ENCODE measurements at places on chromosomes 6 and 20. TPM values are rescaled to one million over a fixed set of nuclear protein-coding genes. Genes with fewer than 3 reads are reported as not detected.

Gene SLC35F1
- total RNA-seq: not detected

Gene SHLD1
- total RNA-seq: 6.8 TPM

Gene DNAH8
- total RNA-seq: not detected

Gene SEMG1
- total RNA-seq: not detected

Gene USP49
- total RNA-seq: 1.0 TPM

Gene TGM2
- total RNA-seq: 524 TPM

Measured in A549 treated with AZD2906 at 1 μM for 4 hours (cell line).